Activated CD4-positive, alpha-beta T cell treated with anti-CD3 and anti-CD28 coated beads, Interleukin-2, amount 10 ng/mL, durations not matched to agents 24 days and 14 days (primary cell): ENCODE measurements at places on chromosomes 1 and 21. TPM values are rescaled to one million over a fixed set of nuclear protein-coding genes. Genes with fewer than 3 reads are reported as not detected.

- H3K36me3 ChIP-seq = no peaks in the 10 kb centered on the region
- H3K4me1 ChIP-seq = no peaks in the 10 kb centered on the region
- H3K4me3 ChIP-seq = no peak overlapping the region
Measured at GRCh38 chr1:30649321-30649991, 73.9 kb downstream of the MATN1 start.

DNA sequence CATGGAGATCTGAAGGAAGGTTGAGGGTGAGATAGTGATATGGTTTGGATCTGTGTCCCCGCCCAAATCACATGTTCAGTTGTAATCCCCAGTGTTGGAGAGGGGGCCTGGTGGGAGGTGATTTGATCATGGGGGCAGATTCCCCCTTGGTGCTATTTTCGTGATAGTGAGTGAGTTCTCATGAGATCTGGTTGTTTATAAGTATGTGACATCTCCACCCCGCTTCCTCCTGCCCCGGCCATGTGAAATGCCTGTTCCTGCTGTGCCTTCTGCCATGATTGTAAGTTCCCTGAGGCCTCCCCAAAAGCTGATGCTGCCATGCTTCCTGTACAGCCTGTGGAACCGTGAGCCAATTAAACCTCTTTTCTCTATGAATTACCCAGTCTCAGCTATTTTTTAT is 451.9 kb upstream of the VAMP3 start:
- DNase-seq = no peak
- H3K27me3 ChIP-seq = no peaks in the 10 kb centered on the region
- H3K36me3 ChIP-seq = no peaks in the 10 kb centered on the region
- H3K27ac ChIP-seq = no peak overlapping the region

DNA sequence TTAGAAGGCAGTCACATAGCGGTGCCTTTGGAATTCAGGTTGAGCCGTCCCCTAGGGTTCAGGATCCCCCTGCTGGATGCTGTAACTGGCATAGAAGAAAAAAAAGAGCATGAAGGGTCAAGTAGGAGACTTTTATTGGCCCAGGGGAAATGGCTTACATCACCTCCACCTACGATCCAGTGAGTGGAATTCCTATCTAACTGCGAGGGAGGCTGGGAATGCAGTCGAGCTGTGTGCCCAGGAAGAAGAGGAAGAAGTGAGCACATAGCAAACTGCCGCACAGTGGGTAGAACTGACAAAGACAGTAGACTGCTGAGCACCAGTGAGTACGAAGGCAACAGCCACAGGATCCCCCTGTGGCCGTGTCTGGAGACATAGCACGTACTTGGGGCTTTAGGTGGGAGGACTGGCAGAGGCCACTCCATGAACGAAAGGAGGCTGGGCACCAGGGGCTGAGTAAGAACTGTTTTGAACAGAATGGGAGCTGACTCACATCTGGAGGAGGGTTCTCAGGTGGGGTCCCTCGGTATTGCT is 79.2 kb downstream of the RNF220 start:
- no peak overlapping the region for H3K27ac ChIP-seq
- H3K4me1 ChIP-seq = no peaks in the 10 kb centered on the region
- H3K27me3 ChIP-seq = peaks cover 31% of the 10 kb centered on the region
- no peak overlapping the region for H3K4me3 ChIP-seq
- H3K36me3 ChIP-seq = no peaks in the 10 kb centered on the region

- H3K27ac ChIP-seq = no peak overlapping the region
- no peak for DNase-seq
- H3K27me3 ChIP-seq = no peaks in the 10 kb centered on the region
- H3K36me3 ChIP-seq = no peaks in the 10 kb centered on the region
- peaks cover under 1% of the 10 kb centered on the region for H3K4me1 ChIP-seq
Measured at GRCh38 chr1:7747605-7748004, 23.5 kb upstream of the VAMP3 start.

GRCh38 chr21:46159390-46159789 is 4.0 kb upstream of the FTCD start:
- no peak overlapping the region for H3K27ac ChIP-seq
- DNase-seq = no peak
- H3K36me3 ChIP-seq = peaks cover 8% of the 10 kb centered on the region
- H3K4me3 ChIP-seq = no peak overlapping the region

- H3K4me1 ChIP-seq = peaks cover 12% of the 10 kb centered on the region
- H3K4me3 ChIP-seq = no peak overlapping the region
- no peak for DNase-seq
Measured at GRCh38 chr1:32695098-32695904, 7.3 kb downstream of the SYNC start.

Gene KCNA10
- not detected in 2 replicates for total RNA-seq

GRCh38 chr1:18058981-18059605 is 48.5 kb upstream of the IGSF21 start:
- H3K36me3 ChIP-seq = no peaks in the 10 kb centered on the region
- no peaks in the 10 kb centered on the region for H3K4me1 ChIP-seq
- no peak for DNase-seq
- no peaks in the 10 kb centered on the region for H3K27me3 ChIP-seq
- no peak overlapping the region for H3K27ac ChIP-seq

DNA sequence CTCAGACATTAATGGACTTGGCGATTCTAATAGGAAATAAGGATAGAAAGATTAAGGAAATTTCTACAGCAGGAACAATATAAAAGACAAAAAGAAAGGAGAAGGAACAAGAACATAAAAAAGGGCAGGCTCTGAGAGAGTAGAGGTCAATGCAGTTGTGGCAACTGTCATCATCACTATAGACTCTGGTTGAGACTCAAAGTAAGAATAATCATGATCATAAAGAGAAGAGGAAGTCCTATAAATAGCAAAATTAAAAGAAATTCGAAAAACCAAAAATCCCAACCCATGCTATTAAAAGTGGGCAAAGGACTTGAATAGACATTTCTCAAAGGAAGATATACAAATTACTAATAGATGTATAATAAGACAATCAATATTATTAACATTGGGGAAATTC is 14.4 kb upstream of the XCL1 start:
- H3K27ac ChIP-seq = no peak overlapping the region
- peaks cover 8% of the 10 kb centered on the region for H3K4me1 ChIP-seq
- H3K36me3 ChIP-seq = peaks cover 6% of the 10 kb centered on the region
- H3K27me3 ChIP-seq = peaks cover 37% of the 10 kb centered on the region

DNA sequence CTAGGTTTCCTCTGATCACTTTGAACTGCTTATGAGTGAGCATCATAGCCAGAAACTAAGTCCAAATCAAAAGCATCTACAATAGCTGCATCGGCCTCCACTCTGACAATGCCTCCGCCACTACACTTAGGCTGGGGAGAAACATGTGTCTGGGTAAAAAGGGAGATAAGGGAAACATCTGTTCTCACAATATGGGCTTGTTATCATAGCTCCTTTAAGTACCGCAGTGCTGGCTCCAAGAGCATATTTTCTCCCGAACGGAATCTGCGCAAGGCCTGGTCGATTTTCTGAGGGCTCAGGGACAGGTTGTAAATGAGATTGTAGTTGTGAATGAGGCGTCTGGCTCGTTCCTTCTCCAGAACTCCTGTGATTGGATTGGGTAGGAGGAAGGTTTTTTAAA is 63.9 kb upstream of the CYP2J2 start:
- no peaks in the 10 kb centered on the region for H3K27me3 ChIP-seq
- no peak for DNase-seq
- no peak overlapping the region for H3K4me3 ChIP-seq
- H3K27ac ChIP-seq = no peak overlapping the region
- no peaks in the 10 kb centered on the region for H3K4me1 ChIP-seq
- no peaks in the 10 kb centered on the region for H3K36me3 ChIP-seq

GRCh38 chr1:154485106-154485505 is 16.9 kb upstream of the TDRD10 start:
- H3K27ac ChIP-seq = no peak overlapping the region
- no peak overlapping the region for H3K4me3 ChIP-seq
- DNase-seq = no peak
- H3K36me3 ChIP-seq = no peaks in the 10 kb centered on the region
- no peaks in the 10 kb centered on the region for H3K4me1 ChIP-seq
- H3K27me3 ChIP-seq = peaks cover 23% of the 10 kb centered on the region

GRCh38 chr1:98688110-98688739 is 26.7 kb downstream of the SNX7 start:
- no peaks in the 10 kb centered on the region for H3K4me1 ChIP-seq
- no peak overlapping the region for H3K4me3 ChIP-seq
- H3K27me3 ChIP-seq = no peaks in the 10 kb centered on the region
- no peak overlapping the region for H3K27ac ChIP-seq

DNA sequence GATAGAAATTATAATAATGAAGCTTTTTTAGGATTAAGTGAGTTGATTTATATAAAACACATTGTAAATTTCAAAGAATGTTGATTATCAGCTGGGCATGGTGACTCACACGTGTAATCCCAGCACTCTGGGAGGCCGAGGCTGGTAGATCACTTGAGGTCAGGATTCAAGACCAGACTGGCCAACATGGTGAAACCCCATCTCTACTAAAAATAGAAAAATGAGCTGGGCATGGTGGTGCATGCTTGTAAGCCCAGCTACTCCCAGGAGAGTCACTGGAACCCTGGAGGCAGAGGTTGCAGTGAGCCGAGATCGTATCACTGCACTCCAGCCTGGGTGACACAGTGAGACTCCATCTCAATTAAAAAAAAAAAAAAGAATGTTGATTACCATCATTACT is 18.4 kb downstream of the ADAMTS1 start:
- no peaks in the 10 kb centered on the region for H3K27me3 ChIP-seq
- H3K4me3 ChIP-seq = no peak overlapping the region
- H3K27ac ChIP-seq = no peak overlapping the region
- DNase-seq = no peak
- no peaks in the 10 kb centered on the region for H3K36me3 ChIP-seq
- peaks cover 1% of the 10 kb centered on the region for H3K4me1 ChIP-seq

GRCh38 chr1:46501528-46501927 is 11.9 kb downstream of the DMBX1 start:
- no peak for DNase-seq
- H3K4me3 ChIP-seq = no peak overlapping the region
- H3K36me3 ChIP-seq = no peaks in the 10 kb centered on the region

Gene WNT3A
- total RNA-seq = not detected in 2 replicates
